ENCODE measurements at places on chromosomes 7 and 10. TPM values are rescaled to one million over a fixed set of nuclear protein-coding genes. Genes with fewer than 3 reads are reported as not detected.

DNA sequence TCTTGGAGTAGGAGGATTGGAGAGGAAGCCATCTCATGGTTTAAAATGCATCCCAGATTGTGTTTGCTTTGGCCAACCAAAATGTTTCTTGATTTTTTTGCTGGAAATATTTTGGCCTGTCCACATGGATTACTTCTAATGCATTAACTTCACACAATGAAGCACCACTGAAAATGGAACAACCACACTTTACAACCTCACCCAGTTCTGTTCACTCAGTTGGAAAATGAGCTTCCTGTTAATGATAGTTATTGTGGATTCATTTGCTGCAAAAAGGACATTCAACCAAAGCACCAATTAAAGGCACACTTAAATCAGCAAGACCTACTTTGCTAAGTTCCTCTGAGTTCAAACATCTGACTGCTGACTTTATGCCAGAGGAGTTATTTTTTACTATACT lies 11.3 kb upstream of the A1CF start:
- DNase-seq = no peak

- no peak for DNase-seq
Measured at GRCh38 chr10:1050145-1050544, 1.2 kb upstream of the IDI1 start.

DNA sequence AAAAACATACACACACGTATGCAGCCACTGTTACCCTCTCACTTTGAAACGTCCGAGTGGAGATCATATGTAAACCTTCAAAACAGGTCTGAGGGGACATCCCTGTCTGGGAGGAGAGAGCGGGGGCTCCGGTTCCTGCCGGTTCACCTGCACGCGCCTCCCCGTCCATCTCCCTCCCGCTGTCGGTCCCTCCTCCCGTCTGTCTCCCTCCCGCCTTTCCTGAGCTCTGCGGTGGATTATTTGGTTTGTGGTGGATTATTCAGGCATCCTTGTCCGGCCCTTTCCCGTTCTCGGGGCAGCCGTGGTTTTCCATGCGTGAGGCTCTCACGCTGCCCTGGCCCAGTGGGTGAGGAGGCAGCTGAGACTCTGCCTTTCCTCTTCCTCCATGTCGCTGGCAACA lies 59.8 kb downstream of the NKX6-2 start:
- DNase-seq = no peak

DNA sequence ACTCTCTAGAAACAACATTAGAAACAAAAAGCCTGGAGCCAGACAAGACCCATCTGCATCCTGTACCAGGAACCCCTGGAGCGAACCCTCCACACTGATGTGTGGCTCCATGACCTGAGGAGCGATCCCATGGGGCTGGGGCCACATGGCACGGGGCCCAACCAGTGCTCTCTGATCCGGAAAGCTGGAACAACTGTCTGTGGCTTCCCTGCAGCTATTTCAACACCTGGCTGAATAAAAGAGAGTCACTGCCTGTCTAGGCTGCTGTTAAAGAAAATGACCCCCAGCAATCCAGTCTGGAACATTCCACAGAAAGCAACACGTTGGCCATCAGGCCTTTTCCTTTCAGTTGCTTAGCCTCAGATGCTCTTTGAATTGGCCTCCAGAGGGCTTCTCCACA lies 20.9 kb downstream of the UROS start:
- DNase-seq = no peak

GALNT17 gene
- total RNA-seq = 0.36 TPM

- no peak for DNase-seq
Measured at GRCh38 chr7:37430640-37431039, 18.0 kb downstream of the ELMO1 start.
